Activated naive CD8-positive, alpha-beta T cell treated with anti-CD3 and anti-CD28 coated beads for 36 hours (primary cell): ENCODE measurements at places on chromosomes 2 and 18.

GRCh38 chr18:29096079-29096770, 919.3 kb upstream of the CDH2 start:
- DNase-seq: no peak

DNA sequence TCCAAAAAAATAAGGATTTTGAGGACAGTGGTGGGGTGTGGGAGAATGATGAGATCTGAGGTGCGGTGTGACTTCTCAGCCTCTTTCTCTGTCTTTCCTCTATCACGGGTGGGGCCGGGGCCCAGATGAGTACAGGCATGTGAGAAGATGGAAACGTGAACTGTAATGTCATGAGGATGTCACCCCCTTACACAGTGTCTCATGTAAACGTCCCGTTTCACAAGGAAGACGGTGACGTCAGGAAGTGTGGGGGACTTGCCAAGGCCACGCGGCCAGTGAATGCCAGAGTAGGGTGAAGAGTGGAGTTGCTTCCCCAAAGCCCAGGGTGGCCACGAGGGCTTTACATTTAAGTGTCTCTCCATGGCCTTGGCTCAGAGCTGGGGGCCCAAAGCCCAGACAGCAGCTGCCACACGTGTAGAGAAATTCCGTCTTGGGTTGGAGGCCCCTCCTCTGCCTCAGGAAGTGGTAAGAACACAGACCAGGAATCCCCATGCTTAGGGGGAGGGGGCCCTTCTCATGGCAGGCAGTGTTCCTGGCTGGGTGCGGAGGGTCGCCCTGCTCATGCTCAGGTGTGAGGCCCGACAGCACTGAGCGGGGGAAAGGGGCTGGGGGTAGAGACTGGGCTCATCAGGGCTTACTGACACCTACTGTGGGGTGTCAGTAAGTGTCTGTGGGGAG, 80.9 kb upstream of the SMAD7 start:
- DNase-seq: peak; percentile 22

DNA sequence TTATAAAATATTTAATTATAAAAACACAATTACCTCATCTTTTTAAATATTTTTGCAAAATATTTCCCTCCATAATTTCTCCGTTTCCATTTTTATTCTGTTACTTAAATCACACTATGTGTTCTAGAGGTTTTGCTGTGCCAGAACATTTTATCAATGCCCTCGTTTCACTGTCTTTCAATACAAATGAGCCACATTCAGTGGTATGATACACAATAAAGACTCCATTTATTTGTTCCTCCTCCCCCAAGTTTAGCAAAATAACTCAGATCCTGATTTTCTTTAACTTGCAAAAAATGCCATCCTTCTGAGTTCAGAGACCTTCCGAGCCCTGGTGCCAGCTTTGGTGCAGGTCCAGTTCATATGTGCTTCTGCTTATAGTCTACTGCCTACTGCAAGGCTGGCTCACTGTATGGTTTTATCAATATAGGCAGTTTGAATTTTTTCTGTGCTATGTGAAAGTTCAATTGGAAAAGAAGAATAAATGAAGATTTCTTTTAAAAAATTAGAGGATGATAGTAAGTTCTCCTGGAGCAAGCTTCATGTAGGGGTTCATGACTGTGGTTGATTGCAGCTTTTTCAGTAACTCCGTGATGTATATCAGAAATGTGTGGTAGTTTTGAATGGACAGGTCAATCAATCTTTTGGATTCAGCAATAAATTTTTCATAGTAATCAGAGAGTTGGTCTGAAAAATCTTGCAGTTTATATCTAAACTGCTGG, 42.5 kb downstream of the APOB start:
- no peak for DNase-seq

GRCh38 chr18:3126457-3127097, 93.2 kb downstream of the MYOM1 start:
- no peak for DNase-seq

- no peak for DNase-seq
Observed at GRCh38 chr18:8959551-8960135, 142.9 kb upstream of the NDUFV2 start.

- no peak for DNase-seq
Observed at GRCh38 chr18:63402246-63403162, 19.8 kb downstream of the VPS4B start.

GRCh38 chr2:20381457-20381856, 30.8 kb upstream of the PUM2 start:
- DNase-seq: no peak

GRCh38 chr2:194203898-194204297, 1453.1 kb upstream of the SLC39A10 start:
- DNase-seq: no peak

DNA sequence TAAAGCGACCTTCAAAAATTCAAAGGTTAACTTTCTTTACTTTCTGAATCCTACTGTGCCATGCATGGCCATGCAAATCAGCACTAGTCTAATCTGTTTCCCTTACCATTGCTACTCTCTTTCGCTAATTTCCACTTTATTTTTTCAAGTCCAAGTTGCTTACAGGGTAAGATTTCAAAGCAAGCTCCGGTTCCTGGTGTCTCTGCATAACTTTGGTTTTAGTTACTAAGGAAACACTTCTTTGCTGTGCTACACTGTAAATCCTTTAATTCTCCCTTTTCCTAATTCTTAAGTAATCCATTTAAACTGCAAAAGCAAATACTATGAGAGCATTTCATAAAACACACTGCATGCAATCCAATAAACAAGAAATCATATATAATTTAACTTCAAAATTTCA, 383.5 kb upstream of the LYPD1 start:
- no peak for DNase-seq

DNA sequence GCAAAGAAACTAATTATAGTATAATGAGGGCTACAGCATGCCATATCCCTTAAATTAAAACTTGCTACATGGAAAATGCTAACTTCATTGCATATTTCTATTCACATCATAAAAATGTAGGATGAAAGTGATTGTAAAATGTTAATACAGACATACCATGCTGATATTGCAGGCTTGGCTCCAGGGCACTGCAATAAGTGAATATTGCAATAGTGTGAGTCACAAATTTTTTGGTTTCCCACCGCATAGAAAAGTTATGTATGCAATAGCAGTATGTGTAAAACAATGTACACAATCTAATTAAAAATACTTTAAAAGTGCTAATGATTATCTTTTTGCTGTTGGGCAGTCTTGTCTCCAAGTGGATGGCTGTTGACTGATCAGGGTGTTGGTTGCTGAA, 162.1 kb downstream of the CD8B2 start:
- no peak for DNase-seq

DNA sequence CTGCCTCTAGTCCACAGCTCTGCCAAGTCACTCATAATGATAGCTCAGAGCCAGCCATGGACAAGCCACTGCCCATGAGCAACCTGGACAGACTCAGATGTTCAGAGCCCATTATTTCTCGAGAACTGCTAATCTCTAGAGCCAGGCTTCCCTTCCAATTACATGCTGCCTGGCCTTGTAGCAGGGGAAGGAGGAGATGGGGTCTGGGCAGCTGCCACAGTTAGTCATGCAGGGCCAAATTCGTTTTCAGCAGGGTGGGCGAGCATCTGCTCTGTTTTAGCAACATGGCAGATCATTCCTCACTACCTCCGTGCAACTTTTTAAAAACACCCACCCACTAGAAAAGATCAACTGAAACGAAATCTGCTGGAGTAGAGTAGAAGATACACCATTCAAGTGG, 141.8 kb downstream of the MYO5B start:
- no peak for DNase-seq

DNA sequence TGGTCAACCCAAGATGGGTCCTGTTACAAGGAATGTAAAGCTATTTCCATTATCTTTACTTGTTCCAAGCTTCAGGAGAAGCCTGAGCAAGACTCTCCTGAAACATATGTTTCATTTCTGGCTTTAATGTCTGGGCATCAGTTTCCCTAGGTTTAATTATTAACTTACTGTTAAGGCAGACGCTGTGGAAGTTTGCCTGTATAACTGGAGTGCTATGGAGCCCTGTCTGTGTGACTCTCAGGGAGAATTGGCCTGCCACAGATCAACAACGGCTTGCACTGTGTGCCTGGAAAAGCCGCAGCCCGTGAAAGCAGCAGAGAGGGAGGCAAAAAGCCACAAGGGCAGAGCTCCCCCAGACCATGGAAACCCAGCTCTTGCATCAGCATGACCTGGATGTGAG, 22.1 kb upstream of the LONRF2 start:
- no peak for DNase-seq

- no peak for DNase-seq
Observed at GRCh38 chr18:31156821-31157763, 5.6 kb downstream of the DSC1 start.

DNA sequence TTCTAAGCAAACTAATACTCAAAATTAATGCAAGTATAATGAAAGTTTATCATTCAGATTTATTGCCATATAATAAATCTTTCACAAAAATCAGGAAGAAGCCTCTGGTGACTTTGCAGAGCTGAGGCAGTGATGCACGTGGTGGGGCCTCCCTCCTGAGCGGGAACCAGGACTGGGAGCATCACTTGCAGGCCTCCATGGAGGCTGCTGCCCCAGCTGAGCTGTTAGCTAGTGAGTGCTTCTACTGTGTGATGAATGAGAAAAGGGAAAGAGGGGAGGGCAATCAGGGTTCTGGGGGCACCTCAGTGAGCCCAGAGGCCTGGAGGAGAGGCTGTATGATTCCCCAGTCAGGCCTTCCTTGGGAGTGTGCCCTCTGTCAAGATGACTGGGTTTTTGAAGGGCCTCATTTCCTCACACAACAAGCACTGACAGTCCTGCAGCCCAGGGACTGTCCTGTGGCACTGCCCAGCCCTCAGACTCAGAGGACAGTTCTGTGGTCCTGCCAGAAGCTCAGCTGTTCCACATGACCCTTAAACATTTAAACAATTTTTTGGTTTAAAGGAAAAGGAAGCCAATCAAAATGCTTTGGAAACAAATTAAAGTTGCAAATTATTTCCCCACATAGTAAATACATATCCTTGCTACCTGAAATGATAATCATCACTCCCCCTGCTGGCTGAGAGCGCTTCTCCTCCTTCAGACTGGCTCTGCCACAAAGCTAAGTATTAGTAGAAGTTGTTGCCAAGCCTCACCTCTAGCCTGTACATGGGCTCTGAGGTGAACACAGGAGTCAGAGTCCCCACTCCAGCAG, 90.9 kb upstream of the SMAD7 start:
- no peak for DNase-seq

DNA sequence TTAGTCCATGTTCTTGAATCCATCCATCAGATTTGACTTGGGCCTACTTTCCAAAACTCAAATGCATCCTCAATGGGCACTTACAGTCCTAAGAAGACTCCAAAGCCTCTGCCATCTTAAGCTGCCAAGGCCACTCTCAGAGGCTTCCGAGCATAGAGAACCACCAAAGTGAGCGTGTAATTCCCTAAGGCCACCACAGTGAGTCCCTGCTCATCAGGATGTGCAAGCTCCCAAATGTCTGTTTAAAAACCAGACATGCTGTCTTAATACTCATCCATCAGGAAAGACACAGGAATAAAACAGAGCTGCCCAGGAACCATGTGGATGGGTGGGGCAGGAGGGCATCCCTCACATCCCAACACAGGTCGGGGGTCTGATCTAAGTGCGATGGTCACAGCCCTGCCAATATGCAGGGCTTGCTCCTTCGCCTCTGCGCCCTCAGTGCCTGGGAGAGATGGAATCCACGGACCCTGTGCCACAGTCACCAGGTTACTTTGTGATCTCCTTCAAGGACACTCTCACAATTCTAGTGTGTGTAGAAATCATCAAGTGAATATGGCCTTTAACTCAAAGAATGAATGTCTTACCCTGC, 80.4 kb downstream of the POLR1A start:
- DNase-seq: no peak

- no peak for DNase-seq
Observed at GRCh38 chr2:238635647-238636051, 208.9 kb downstream of the ASB1 start.

GRCh38 chr2:110732422-110733413, at the start of gene ACOXL:
Gene ACOXL (plus strand): TSS chr2:110732573. CDS start chr2:110768390, 35,817 bp downstream.
- peak; percentile 25 for DNase-seq

GRCh38 chr2:171564463-171564862, 42.2 kb downstream of the CYBRD1 start:
- no peak for DNase-seq

GRCh38 chr2:121886059-121886458, 130.6 kb downstream of the TSN start:
- DNase-seq: no peak

GRCh38 chr18:3585656-3586509, 135.9 kb downstream of the TGIF1 start:
- DNase-seq: peak; percentile 69

DNA sequence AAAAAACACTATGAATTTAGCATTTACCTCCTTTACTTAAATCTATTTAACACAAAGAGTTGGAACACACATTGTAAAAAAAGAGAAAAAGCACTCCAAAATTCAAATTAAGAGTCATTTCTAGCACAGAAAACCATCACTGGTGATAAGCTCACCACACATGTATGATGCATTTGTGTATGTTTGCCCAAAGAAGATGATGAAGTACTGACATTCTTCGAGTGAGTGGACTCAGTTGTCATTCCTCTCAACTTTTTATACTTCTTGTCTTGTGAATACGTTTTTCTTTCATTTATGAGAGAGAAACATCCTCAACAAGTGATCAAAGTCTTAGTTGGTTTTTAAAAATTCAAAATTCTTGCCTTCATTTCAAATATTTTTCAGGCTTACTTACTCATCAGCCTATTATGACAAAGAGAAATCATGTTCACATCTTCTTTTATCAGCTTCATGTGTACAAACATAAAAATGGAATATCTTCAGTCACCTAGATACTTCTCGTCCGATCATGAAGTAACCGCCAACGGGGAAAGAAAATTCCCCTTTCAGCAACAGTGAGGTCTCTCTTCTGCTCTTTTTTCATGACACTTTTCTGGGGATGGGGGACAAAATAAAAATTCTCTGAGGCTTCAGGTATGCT, 1.5 kb downstream of the DSEL start:
- no peak for DNase-seq

- DNase-seq: no peak
Observed at GRCh38 chr2:217935235-217935879, 67.4 kb downstream of the TNS1 start.

DNA sequence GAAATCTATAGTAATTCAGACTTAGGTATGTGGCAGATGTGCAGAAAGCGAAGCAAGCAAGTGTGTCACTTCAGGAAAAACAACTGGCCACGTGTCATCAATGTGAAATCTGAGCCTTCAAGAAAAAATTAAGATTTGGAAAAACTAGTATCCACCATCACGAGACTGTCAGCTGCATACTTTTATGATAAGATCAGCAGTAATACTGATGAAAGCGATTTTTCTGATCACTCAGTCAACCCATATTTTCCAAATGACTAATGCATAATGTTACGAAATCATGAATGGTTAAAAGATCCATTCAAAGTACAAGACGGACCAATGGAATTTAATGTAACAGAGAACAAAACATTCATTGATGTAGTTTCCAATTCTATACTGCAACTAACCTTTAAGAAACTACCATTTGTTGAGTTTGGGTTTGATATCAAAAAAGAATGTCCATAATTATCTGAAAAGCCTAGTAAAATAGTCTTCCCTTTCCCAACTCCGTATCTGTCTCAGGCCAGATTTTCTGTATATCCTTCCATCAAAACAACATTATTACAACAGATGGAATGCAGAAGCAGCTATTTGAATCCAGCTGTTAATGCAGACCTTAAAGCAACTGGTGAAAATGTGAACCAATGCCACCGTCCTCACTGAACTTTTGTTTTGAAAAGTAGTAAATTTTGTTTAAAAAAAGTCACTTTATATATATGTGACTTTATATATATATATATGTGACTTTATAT, 17.0 kb upstream of the BCL2 start:
- no peak for DNase-seq

- peak; percentile 26 for DNase-seq
Observed at GRCh38 chr2:191811807-191812602, 34.9 kb downstream of the CAVIN2 start.
